ENCODE measurements at places on chromosomes 4 and X.

DNA sequence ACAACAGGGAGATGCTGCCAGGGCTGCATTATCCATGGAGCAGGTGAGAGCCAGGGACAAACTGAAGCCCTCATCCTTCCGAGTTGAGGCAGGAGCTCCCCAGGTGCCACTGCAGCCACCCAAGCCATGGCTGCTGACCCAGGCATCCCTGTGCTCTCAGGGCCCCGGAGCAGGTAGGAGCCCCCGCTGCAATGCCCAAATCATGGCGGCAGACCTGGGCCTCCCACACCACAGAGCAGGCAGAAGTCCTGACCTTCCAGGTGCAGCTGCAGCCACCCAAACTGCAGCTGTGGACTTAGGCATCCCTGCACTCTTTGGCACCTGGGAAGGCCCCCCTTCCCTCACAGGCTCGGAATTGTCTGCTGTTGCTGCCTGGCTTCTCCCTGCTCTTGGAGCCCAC, 443.6 kb downstream of the ARAP2 start:
- DNase-seq = no peak

DNA sequence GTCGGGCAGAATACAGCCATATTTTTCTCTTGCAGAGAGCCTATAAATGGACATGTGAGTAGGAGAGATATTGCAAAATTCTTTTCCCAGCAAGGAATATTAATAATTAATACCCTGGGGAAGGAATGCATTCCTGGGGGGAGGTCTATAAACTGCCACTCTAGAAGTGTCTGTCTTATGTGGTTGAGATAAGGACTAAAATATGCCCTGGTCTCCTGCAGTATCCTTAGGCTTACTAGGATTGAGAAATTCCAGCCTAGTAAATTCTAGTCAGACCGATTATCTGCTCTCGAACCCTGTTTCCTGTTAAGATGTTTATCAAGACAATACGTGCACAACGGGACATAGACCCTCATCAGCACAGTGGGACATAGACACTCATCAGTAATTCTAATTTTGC, 872.6 kb downstream of the FSTL5 start:
- no peak for DNase-seq

GRCh38 chr4:99921174-99921573, 25.2 kb downstream of the DNAJB14 start:
- DNase-seq = no peak

GRCh38 chr4:140126261-140126660, 27.7 kb downstream of the MAML3 start:
- no peak for DNase-seq

GRCh38 chr4:32429151-32429550, 1709.0 kb downstream of the PCDH7 start:
- no peak for DNase-seq

DNA sequence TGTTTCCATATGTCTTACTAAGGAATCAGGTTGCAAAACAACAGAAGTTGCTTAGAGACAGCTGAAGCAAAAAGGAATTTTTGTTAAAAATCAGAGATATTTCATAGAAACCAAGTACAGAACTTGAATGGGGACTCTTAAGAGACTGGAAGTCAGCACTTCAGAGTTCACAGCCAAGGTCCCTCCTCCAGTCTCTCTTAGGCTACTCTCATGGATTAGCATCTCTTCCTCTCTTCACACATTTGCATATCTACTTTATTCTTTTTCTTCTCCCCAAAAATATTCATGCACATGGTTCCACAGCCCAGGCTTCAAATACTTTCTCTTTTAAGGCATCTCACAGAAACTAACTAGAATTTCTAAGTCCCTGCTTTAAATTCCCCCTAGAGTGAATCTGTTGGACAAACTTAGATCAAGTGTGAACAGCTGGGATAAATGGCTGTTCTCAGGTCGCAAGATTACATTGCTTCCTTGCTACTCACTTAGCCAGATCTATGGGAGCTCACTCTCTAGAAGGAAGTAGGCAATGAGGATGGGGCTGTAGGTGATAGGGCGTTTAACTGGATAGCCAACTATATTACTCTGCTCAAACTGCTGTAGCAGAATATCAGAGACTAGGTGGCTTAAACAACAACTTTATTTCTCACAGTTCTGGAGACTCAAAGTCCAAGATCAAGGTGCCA, 73.7 kb upstream of the GALNT7 start:
- DNase-seq = no peak

GRCh38 chrX:56728752-56729151, 291 bp upstream of the NBDY start:
- DNase-seq = no peak

DNA sequence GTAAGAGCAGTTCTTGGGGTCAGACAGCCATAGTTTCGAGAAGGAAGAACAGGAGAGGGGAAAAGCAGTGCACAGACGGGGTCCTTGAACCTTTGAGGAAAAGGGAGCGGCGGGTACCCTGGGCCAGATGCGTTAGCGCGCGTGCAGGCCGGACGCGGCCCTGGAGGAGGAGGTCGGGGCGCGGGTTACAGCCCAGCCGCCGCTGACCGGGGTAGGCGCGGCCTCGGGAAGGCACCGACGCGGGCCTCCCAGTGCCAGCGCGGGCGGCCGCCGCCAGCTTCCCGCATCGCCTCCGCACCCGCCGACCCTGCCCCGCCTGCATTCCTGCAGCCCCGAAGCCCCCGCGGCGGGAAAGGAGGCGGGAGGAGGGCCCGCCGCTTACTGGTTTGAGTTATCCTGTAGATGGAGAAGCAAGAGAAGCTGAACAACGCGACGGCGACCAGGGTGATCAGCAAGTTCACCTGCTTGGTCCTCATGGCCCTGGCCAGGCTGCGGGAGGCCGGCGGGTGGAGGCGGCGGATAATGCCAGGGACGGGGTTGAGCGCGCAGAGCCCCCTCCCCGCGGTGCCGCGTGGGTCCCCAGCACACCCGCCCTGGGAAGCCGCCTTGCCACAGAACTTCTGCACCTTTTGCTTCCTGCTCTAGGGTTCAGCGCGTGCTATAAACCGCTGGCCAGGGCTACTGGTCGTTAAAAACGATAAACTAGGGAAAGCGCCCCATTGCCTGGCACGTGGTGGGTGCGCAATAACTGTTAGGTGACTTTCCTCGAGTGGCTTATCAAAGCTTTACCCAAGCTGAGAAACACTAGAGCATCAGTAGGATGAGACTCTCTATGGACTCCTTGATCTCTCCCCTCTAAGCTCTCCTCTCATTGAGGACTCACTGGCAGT, at the start of gene MGAT4D:
Gene MGAT4D (minus strand): TSS at position 547 of the 890 bp plus-strand sequence. CDS start 71 bp downstream, at position 476.
- no peak for DNase-seq

DNA sequence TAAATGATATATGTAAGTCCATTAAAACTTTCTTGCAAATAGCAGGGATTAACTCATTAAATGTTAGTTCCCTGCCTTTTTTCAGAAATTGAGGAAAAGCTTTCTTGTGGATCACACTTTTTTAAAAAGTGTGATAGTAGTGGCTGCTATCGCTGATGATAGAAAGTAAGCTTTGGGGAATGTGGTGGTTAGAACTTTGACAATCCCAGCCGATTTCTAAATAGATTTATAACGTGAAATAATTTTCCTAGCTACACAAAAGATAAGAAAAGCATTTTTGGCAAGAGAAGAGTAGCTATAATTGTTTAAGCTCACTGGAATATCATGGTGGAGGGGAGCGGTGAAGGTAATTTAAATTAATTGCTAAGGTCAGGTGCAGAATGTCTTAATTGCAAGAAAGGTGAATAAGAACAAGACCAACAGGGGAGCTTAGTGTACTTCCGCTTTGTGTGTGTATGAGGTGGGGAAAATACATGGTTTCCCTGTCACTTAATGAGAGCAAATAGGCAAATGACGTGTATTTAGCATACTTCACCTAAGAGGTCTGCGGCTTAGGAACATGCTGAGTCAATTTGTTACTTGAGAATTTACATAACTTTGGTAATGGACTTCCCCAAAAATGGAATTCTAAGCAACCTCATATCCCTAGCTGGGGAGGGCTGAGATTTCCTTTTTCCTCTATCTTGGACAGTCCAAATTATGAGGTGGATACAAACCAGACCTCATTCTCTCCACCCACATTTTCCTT, 11.7 kb upstream of the IL21 start:
- DNase-seq = no peak

DNA sequence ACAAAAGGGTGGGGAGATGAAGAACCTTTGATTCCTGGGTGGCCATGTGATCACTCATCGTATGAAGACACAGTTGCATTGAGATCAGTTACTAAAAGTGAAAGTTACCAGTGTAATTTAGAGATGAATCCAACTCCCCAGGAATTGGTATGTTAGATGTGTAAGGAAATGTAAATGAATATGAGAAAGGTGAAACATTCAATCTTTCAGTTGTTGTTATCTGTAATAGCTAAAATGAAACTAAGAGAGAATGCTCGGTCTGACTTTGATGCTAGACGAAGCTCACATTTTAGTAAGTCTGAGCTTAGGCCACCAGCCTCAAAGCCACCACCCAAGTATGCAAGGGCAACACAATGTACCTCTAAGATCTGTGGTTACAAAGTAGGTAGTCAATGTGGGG, 194.3 kb upstream of the POF1B start:
- DNase-seq = no peak

- DNase-seq = no peak
Observed at GRCh38 chr4:108247387-108248049, 78.8 kb upstream of the LEF1 start.

DNA sequence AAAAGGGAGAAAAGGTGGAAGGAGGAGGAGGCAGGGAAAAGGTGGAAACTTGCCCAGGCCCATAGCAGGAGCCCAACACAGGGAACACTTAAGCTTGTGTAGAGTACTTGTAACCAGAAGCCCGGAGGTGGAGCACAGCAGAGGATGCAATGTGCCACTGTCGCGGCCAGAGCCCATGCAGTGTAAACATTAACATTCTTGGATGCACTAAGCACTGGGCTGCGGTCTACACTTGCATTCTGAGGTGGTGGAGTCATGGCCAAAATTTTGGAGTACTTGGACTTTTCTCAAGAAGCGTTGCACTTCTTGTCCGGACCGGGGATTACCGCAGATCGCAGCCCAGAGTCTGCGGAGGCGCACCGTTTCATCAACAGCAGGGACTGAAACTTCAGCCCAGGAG, 4.5 kb upstream of the RHOXF1 start:
- DNase-seq = no peak

DNA sequence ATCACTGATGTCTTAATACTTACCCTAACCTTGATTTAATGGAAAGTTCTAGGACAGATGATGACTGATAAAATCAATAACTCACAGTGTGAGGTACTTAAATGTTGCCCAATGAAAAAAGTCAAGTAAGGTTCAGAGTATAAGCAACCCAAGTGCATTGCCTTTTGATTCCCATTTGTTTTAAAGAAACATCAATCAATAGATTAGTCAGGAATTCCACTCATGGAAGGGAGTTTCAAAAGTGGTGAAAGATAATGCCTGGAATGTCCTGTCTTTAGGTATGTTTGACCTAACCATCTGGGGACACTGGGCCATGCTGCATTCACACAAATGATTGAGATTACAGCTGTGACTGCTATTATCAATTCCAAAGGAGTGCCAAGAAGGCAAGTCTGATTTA, 259.7 kb downstream of the PPARGC1A start:
- DNase-seq = no peak

DNA sequence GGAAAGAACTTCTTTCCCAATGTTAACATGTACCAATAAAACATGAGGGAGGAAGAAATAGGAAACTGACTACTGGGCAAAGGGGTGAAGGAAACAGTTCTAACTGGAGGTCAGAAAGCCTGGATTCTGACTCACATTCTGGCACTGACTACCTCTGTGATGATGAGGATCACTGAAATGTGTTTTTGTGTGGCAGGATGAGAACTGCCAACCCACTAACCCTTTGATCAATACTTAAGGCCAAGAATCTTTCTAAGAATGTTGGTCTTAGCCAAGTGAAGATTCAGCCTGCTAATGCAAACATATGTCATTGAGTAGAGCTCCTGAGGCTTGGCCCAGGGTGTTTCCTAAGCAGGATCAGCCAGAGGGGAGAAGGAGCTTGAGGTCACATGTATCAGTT, 4.6 kb downstream of the ALAS2 start:
- DNase-seq = no peak

GRCh38 chrX:134469486-134469885, 9.5 kb downstream of the HPRT1 start:
- no peak for DNase-seq

- no peak for DNase-seq
Observed at GRCh38 chr4:143253166-143253565, 68.4 kb downstream of the USP38 start.

- no peak for DNase-seq
Observed at GRCh38 chr4:22471999-22472461, 43.8 kb downstream of the ADGRA3 start.

- DNase-seq = no peak
Observed at GRCh38 chr4:121597346-121597934, 99.3 kb downstream of the ANXA5 start.

DNA sequence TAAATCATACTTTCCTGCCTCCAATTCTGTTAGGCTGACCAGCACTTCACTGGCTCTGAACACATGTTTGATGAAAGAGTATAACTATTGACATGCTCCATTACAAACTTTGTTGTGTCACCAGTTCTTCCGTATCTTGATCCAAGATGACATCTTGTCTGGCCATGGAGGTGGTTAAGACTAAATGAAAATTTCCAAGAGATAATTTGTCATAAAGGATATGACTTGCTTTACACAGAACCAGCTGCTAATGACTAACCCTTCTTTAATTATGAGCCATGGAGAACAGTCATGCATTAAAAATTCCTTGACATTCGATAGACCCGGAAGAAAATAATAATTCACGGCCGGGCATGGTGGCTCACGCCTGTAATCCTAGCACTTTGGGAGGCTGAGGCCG, 17.7 kb upstream of the N4BP2 start:
- DNase-seq = no peak

- DNase-seq = peak; percentile 76
Observed at GRCh38 chr4:47836641-47837093, 1.2 kb downstream of the CORIN start.

- no peak for DNase-seq
Observed at GRCh38 chrX:42739741-42740140, 38.2 kb downstream of the PPP1R2C start.

DNA sequence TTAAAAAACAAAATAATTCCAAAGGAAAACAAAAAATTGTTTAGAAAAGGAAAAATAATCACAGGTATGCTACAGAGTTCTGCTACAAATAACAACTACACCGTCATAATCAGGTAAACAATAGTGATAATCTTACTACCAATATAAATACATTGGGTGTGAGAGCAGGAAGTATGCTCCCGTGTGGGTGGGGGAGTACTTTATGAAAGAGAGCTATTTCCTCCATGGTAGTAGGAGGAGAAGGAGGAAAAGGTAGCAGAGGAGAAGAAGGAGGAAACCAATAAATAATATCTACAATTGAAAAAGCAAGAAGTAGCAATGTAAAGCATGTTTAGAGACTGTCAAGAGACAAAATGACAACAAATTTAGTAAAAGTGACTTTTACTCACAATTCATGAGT, 35.1 kb downstream of the TEC start:
- no peak for DNase-seq

GRCh38 chr4:118745357-118745756, 60.2 kb downstream of the METTL14 start:
- no peak for DNase-seq

- no peak for DNase-seq
Observed at GRCh38 chrX:146454363-146454762, 355.2 kb upstream of the CXorf51B start.

GRCh38 chrX:20414762-20415445, 148.2 kb upstream of the RPS6KA3 start:
- no peak for DNase-seq

All from HepG2 (cell line).